ENCODE measurements at places on chromosomes 12 and 14.

DNA sequence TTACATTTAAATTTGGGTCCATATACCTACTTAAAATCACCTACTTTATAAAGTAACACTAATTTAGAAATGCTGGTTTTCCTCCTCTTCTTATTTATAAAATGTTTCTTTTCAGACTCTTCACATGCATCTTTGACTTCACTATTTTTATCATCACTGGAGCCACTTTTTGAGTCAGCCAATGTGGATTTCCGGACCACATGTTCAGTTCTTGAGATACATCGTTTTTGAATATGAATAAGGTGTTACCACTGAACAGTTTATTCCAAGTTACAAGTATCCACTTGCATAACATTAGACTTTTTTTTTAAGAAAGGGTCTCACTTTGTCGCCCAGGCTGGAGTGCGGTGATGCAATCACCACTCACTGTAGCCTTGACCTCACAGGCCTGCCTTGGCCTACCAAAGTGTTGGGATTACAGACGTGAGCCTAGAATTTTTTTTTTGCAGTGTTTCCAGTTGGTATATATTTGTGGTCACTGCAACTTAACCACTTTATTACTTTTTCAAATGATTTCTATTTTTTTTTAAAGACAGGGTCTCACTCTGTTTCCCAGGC is 5.7 kb downstream of the FNTB start:
- no peak for DNase-seq

DNA sequence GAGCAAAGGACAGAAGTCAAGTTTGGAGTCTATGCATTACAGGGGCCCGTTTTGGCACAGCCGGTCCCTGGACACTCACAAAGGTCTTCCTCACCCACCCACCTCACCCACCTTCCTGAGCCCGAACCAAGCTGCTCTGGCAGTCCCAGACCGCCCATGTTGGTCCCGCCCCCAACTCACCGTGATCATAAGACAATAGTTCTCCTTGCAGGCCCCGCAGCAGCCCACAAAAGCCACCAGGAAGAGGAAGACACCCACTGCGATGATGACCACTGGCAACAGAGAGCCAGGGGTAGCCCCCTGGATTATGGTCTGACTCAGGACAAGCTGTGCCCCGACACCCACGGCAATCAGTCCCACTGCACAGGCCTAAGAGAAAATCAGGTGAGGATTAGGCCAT is 1.8 kb downstream of the CD63 start:
- DNase-seq: no peak

GRCh38 chr12:95365912-95366311 is 108.0 kb upstream of the METAP2 start:
- no peak for DNase-seq

DNA sequence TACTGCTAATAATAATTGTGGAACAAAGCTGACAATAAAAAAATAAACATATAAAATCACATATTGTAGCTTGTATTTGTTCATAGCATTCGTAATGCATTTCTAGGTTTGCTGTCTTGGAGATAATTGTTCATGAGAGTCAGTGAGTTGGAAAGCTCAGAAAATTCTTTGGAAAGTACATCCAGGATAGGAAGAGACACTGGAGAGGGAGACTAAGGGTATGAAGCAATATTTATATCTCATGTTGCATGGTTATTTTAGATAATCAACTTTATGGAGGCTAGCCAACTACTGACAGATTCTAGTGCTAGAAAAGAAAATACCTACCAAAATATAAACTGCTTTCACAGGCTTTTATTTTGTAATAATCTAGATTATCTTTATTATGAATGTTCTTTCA is 1095.2 kb downstream of the FSCB start:
- no peak for DNase-seq

GRCh38 chr12:64461634-64462414 is 9.9 kb downstream of the TBK1 start:
- no peak for DNase-seq

DNA sequence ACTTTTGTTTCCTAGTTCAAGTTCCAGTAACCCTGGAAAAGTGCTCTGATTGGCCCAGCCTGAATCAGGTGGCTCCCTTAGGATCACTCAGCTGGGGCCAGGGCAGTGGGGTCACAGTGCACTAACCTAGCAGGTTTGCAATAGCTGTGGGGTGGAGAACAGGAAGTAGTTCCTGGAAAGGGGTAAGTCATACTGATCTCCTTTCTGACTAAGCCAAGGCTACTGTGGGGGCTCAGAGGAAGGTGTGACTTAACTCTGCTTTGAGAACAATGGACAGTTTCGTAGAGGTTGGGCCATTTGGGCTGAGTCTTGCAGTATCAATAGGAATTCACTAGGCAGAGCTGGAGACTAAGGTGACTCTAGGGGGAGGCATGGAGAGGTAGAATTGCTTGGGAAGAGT is 89.4 kb downstream of the KIF26A start:
- no peak for DNase-seq

GRCh38 chr12:2803635-2804392 is 8.7 kb upstream of the ITFG2 start:
- no peak for DNase-seq

DNA sequence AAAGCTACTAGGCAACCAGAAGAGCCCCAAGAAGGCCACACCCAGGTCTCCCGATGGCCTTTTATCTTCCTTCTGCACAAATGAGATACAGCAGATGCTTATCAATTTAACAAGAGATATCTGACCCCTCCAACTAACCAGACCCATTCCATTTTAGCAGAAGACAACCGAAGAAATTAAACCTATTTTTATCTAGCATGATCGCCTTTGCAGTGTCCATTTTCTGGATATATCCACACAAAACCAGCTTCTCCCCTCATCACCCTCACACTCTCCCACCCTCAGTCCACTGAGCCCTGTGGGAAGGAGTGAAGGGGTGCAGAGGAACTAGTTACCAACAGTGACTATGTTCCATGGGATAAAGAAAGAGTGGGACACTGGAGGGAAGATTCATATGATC is 20.9 kb upstream of the DHRS4 start:
- no peak for DNase-seq

- no peak for DNase-seq
Observed at GRCh38 chr12:76942267-76942666, 63.4 kb upstream of the CSRP2 start.

DNA sequence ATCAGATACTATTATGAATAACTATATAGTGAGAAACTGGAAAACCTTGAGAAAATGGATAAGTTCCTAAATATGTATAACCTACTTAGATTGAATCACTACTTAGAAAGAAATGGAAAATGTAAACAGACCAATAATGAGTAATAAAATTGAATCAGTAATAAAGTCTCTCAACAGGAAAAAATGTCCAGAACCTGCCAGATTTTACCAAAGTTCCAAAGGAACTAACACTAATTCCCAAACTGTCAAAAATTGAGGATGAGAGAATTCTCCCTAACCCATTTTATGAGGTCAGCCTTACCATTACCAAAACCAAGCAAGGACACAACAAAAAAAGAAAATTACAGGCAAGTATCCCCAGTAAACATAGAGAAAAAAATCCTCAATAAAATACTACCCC is 272.0 kb downstream of the RPAP3 start:
- no peak for DNase-seq

- DNase-seq: no peak
Observed at GRCh38 chr12:104623883-104624282, 167.1 kb downstream of the CHST11 start.

DNA sequence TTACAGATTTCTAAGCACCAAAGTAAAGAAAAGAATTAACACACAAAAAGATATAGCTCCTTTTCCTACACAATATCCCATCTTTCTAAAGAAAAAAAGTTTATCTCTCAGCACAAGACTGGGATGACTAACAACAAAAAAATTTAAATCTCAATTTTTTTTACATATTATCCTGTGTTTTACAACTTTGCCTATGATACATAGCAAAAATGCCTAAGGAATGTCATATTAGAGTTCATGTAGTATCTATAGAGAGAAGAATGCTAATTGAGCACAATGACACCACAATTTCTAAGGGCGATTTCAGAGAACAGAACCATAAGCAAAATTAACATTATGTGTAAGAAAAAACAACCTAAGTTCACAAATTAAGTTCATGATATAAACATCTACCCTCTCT is 16.3 kb downstream of the C2CD5 start:
- DNase-seq: no peak

DNA sequence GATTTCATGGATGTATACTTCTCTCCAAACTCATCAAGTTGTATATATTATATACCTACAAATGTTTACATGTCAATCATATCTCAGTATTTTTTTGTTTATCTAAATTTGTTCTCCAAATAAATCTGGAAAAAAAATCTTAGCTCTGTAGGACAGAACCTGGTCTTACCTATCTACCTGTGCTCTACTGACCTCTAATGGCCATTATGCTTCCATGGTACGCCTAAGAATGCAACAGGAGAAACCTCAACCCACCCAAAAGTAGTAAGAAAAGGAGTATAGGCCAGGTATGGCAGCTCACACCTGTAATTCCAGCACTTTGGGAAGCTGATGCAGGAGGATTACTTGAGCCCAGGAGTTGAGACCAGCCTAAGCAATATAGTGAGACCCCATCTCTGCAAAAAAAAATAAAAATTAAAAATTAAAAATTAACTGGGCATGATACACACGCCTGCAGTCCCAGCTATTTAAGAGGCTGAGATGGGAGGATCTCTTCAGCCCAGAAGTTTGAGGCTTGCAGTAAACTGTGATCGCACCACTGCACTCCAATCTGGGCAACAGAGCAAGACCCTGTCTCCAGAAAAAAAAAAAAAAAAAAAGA is 8.7 kb downstream of the OR11H4 start:
- peak; percentile 0 for DNase-seq

DNA sequence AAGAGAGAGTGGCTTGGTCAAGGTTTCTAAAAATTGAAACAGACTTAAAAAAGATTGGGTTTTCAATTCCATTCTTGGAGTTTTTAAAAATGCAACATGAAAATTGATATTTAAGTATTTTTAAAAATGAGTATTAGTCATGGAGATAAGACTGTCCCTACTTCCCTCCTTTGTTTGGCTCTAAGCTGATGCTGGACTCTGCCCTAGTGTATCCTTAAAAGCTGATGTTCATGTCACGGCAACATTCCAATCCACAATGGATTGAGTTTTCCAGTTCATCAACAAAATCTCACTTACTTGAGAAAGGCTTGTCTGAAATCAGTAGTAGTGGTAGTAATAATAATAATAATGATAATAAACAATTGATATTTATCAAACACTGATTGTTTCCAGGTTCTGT is 119.0 kb upstream of the SLC38A2 start:
- DNase-seq: no peak

DNA sequence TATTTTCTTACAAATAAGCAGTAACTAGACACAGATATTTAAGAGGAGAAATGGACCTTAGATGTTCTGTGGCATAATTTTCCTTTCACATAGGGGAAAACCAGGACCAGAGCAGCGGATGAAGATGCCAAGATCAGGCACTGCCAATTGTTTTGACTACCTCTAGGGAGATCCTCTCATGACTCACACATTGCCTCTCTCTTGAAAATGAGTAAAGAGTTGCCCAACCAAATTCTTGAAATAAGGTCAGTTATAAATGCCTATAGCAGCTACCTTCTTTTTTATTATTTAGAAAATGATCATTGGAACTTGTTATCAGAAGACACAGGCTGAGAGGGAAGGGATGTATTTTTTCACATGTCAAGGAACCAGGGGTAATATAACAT is 263.4 kb upstream of the PLEKHG7 start:
- DNase-seq: no peak

GRCh38 chr14:24971255-24971654 is 78.7 kb downstream of the STXBP6 start:
- DNase-seq: no peak

- DNase-seq: no peak
Observed at GRCh38 chr12:73159954-73160353, 887.8 kb downstream of the TRHDE start.

DNA sequence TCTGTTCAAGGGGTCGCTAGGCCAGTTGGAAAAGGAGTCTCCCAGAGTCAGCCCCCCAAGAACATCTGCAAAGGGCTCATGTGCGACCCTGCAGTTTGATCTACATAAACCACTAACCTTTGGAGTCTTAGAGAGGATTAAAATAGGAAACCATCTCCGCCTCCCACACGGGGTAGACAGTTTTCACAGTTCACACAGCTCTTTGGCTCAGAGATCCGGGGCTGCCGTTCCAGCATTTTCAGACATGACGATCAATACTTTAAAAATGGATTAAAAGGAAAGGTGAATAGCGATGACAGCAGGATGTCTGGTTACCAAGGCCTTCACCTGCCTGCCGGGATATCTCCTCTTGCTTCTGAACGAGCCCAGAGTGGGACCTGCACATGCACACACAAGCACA is 59.8 kb upstream of the BCL11B start:
- no peak for DNase-seq

DNA sequence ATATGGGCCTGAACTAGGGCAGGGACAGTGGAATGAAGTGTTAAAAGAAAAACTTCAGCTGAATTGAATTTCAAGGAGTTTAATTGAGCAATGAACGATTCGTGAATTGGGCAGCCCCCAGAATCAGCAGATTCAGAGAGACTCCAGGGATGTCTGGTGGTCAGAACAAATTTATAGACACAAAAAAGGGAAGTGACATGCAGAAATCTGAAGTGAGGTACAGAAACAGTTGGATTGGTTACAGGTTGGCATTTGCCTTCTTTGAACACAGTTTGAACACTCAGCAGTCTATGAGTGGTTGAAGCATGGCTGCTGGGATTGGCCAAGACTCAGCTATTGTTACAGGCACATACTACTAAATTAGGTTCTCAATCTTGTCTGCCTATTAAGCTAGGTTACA is 9.7 kb upstream of the TBPL2 start:
- peak; percentile 23 for DNase-seq

DNA sequence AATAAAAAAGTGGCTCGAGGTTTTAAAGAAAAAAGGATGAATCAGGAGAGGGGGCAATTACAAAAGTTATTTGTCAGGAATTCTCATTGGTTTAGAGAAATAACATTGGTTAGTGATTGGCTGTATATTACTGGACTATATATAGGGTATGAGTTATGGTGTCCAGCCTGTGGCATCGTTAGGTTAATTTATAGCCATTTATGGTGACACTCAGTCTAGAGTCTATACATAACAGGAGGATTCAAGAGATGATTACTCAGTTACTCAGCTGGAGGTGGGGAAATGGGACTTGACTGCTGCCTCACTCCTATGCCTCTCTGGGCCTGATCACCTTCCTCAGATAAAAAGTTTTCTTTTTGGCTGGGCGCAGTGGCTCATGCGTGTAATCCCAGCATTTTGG is 25.6 kb upstream of the NFYB start:
- no peak for DNase-seq

GRCh38 chr12:125193376-125194152 is 128.3 kb downstream of the AACS start:
- no peak for DNase-seq

- DNase-seq: no peak
Observed at GRCh38 chr12:94070520-94070919, 77.9 kb upstream of the PLXNC1 start.

- no peak for DNase-seq
Observed at GRCh38 chr12:97324471-97324870, 138.1 kb upstream of the RMST start.

Data from hematopoietic multipotent progenitor cell (in vitro differentiated cells).